ENCODE measurements at places on chromosomes 12 and 14.

- no peak for DNase-seq
Observed at GRCh38 chr14:90583427-90583826, 186.6 kb downstream of the CALM1 start.

DNA sequence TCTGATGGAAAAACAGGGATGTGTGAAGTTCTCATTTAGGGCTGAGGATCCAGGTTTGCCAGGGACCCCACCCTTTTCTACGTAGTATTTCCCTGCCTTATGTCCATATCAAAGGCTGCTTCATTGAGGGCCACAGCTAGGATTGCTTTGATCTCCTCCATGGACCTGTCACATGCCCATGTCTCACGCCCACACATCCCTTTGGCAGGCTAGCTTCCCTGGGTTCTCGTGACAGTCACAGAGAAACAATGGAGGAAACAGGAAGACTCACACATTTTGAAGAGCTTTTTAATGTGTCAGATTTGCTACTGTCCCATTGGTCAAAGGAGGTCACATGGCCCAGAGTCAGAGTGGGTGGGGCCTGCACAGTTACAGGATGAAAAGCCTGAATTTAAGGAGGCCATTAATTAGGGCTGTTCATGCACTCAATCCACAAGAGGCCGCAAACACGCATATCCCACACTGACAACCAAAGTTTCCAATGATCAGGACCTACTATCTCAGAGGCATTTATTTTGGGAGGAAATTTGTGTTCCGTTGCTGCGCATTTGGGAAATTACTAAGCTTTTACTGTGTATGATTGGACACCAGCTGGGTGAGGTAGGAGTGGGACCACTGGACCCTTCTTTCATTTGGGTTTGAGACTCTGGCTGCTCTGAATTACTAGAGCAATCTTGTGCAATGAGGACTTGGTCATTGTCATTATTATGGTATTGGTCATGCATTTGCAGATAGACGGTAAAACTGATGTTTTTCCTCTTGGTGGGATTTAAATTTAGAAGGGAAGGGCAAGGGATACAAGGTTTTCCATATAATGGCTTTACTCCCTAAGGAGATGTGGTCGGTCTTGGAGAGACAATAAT lies 266.2 kb downstream of the KTN1 start:
- DNase-seq, result no peak

- no peak for DNase-seq
Observed at GRCh38 chr14:63496837-63497400, 46.3 kb downstream of the PPP2R5E start.

- DNase-seq, result no peak
Observed at GRCh38 chr12:5390174-5390799, 41.6 kb upstream of the NTF3 start.

DNA sequence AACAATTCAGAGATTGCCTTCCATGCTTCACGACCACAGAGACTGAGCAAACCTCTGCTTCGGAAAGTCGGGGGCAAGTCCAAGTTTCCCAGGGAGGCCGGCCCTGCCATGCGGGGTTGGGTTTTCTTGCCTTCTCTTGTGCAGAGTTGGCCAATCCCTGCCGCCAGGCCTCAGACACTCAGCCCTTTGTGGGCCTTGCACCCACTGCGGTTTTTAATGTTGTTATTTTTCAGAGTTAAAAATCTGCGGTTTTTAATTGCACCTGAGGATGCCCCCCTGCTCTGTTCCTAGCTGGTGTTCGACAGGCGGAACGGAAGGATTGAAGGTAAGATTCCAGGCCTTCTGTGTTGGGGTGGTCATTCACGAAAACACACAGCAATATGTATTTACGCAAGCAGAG lies 108.7 kb downstream of the CALM1 start:
- DNase-seq, result no peak

DNA sequence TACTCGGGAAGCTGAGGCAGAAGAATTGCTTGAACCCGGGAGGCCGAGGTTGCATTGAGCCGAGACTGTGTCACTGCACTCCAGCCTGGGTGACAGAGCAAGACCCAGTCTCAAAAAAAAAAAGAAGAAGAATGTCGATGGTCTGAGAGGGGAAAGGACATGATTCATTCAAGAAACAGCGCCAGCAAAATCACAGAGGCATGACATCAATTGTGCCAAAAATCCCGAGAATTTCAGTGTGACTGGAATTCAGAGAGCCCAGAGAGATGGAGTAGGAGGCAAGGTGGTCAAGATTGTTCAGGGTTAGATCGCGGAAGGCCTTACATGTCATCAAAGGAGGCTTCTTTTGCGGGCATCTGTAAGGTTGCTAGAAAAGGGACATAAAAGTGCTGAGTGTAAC lies 483.3 kb downstream of the VRK1 start:
- DNase-seq, result no peak

GRCh38 chr12:104353012-104353981 lies 49.8 kb downstream of the EID3 start:
- no peak for DNase-seq

DNA sequence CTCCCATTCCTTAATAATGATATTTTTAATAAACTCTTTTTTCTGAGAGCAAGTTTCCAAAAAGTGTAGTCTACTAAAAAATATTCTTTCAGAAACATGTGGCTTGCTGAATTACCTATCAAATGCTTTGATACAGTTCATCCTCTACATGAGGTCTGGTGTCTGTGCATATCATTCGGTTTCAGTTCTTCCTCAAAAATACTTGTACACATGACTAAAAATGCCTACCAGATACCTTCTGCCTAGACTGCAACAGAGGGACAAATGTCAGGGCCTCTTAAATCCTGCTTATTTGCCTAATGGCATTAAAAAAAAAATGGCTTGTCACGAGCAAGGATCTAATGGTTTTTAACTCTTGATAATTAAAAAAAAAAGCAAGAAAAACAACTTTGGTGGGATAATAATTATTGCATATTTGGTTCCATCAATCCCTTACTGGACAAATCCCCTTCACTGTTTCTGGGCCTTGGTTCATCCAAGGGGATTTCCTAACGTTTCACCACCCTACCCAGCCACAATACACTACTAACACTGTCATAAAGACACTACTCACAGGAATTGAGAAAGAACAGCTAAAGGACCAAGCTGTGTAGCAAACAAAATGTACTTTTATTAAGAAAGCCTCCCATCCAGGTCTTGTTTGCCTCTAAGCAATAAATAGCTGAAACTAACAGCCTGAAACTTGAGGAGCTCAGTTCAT lies 45.7 kb downstream of the PARP11 start:
- no peak for DNase-seq

- DNase-seq, result no peak
Observed at GRCh38 chr14:105187935-105188524, 6.9 kb upstream of the NUDT14 start.

DNA sequence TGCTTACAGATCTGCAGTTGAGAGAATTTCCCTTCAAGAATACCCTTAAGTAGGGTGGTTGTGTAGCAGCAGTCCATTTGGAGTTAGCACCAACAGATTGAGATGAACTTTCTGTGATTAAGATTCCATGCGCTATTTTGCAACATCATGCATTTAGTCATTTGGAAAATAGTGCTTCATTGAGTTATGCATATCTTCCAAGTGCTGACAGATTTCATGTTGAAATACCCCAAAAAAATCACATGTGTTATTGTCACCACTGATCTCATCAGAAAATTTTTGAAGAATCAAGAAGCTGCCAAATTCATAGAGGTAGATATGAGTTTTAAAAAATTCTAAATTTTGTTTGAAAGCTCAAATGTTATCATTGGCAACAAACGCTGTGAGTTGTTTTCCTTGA lies 35.5 kb upstream of the OSBPL8 start:
- no peak for DNase-seq

- DNase-seq, result no peak
Observed at GRCh38 chr12:1936406-1937320, 18.2 kb upstream of the CACNA2D4 start.

- DNase-seq, result no peak
Observed at GRCh38 chr12:13046964-13047363, 2.8 kb downstream of the FAM234B start.

DNA sequence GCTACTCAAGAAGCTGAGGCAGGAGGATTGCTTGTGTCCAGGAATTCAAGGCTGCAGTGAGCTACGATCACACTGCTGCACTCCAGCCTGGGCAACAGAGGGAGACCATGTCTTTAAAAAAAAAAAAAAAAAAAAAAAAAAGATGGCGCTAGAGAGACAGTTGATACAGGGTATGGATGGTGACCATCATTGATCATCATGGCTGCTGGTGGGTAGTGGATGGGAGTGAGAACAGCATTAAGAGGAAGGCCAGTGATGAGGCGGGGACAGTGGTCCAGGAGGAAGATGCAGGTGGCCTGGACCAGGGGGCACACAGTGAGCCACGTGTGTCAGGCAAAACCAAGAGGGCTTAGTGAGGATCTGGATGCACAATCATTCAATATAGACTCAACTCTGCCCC lies 26.8 kb upstream of the MAP1LC3B2 start:
- no peak for DNase-seq

DNA sequence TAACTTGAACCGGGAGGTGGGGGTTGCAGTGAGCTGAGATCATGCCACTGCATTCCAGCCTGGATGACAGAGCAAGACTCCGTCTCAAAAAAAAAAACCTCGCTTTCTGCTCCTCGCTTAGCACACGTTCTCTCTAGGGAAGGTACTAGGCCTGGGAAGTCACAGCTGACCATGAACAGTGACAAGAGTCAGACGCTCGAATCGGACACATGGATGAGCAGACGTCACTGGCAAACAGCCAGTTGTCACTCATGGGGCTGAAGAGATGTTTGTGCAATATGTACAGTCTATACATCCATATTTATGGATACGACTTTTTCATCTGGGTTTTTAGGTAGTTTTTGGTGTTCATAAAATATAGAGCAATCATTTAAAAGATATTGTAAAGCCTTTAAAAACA lies 19.4 kb downstream of the TCHP start:
- no peak for DNase-seq

DNA sequence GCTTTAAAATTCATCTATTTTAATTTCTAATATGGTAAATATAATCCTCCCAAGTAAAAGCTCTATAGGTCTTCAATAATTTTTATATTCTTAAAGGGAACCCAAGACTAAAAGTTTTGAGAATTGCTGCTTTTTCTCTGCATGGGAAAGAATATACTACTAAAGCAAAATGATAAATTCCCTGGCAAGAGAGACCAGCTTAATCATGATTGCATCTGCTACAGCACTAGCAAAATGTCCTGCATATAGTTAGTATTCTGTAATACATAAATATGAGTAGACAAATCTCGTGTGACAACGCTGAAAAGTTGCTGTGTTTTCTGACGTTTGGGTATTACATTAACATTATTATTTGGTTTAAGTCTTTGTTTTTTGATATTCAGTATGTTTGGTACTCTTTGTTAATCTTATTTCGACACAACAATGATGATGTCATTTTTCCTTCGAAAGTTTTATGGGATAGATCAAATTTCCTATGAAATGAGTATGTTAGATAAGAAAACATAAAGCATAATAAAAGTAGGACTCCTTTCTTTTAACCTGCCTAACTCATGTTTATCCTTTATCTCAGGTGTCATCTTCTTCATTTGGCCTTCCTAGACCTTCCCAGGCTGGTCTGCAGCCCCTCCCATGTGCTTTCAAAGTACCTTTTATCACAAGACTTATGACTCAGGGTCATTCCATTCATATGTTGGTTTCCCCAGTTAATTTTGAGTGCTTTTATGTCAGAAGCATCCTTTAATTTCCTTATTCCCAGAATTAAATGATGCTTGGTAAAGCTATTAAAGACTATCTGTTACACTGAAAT lies 321.9 kb downstream of the RAD51B start:
- no peak for DNase-seq

- no peak for DNase-seq
Observed at GRCh38 chr12:47939009-47939601, 24.3 kb upstream of the TMEM106C start.

DNA sequence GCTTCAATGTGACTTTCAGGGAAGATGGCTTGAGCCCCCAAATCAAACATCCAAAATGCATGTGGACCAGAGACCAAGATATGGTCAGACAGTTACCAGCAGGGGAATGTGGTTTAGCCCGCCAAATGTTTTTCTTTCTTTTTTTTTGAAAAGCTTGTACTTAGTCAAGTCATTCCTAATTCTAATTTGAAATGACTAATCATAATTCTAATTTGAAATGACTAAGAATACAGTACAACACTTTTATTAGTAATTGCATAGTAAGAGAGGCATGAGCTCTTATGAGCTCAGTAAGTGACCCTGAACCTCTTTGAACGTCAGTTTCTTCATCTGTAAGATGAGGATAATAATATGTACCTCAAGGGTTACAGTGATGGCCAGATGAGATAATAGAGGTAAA lies 72.4 kb downstream of the HECTD4 start:
- no peak for DNase-seq

DNA sequence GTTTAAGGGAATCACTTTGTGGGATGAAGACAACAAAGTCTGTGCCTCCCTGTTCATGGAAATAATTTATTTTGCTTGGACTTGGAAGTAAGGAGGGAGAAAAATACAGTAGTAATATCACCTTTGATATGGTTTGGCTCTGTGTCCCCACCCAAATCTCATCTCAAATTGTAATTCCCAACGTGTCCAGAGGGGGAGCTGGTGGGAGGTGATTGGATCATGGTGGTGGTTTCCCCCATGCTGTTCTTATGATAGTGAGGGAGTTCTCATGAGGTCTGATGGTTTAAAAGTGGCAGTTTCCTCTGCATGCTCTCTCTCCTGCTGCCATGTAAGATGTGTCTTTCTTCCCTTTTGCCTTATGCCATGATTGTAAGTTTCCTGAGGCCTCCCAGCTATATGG lies 460.7 kb downstream of the NOVA1 start:
- no peak for DNase-seq

- DNase-seq, result no peak
Observed at GRCh38 chr12:110343114-110343513, 60.4 kb downstream of the ANAPC7 start.

DNA sequence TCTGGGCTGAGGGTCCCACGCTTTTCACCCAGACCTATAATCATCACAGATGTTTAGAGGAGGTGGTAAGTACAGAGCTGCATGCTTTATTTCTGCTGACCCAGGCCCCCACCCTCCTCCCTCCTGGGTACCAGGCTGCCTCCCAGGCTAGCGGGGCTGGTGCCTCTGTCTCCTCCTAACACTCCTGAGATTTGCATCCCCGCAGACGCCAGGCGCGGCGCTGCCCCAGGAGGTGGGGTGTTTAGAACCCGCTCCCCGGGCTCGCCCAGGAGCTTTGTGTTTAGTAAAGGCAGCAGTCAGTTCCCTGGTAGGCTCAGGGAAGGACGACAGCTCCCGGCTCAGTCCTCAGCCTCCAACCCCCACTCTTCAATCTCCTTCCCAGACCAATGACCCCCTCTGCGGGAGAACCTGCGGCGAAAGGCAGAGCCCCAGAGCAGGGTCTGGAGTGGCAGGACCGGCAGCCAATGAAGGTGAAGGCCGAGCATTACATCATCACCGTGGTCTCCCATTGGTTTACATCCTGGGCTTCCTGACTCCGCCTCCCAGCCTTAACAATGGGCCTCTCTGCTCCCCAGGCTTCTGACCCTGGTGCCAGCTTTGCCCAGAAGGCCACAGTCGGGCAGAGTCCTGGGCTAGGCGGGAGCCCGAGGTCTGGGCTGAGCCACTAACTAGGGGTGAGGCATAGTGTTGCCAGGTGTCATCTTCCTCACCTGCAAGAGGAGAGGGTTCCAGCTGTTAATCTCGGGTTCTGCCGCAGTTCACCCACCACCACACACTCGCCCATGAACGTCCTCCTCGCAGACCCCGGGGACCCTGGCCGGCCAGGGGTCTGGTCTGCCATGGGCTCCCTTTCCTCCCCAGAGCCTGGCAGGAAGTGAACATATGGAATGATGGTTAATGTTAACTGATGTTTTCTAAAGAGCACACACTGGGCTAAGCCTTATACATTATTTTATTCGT lies 57.5 kb downstream of the CALM1 start:
- no peak for DNase-seq
